ENCODE measurements at places on chromosomes 7 and 10. TPM values are rescaled to one million over a fixed set of nuclear protein-coding genes. Genes with fewer than 3 reads are reported as not detected.

The OPN1SW gene
- total RNA-seq: not detected

The CAV1 gene
- 541 TPM for total RNA-seq

The LDB1 gene
- 28.4 TPM for total RNA-seq

The CRYGN gene
- total RNA-seq: 0.25 TPM

The RBM20 gene
- total RNA-seq: under 0.01 TPM

The EMX2 gene
- 2.2 TPM for total RNA-seq

The TUBAL3 gene
- total RNA-seq: not detected

The TMEM225B gene
- total RNA-seq: 0.55 TPM

The DPYSL4 gene
- total RNA-seq: 2.3 TPM

The BEND7 gene
- 5.4 TPM for total RNA-seq

The EIF3A gene
- total RNA-seq: 175 TPM

The PCLO gene
- total RNA-seq: 4.9 TPM

The FGFR2 gene
- total RNA-seq: 0.44 TPM

The ADRB1 gene
- total RNA-seq: not detected

The UBE3C gene
- total RNA-seq: 107 TPM

The SLC13A1 gene
- not detected for total RNA-seq

The ZNF727 gene
- total RNA-seq: 0.75 TPM

The AKAP9 gene
- 56.4 TPM for total RNA-seq

The HIPK2 gene
- 7.9 TPM for total RNA-seq

The SH2B2 gene
- total RNA-seq: 2.0 TPM

The ODAD2 gene
- total RNA-seq: 3.5 TPM

The SNCG gene
- total RNA-seq: 7.5 TPM

The SPDYE9 gene
- not detected for total RNA-seq

The ITIH2 gene
- not detected for total RNA-seq

The DRGX gene
- total RNA-seq: not detected

The FAM241B gene
- 0.87 TPM for total RNA-seq

The ARHGAP21 gene
- 124 TPM for total RNA-seq

The C10orf71 gene
- total RNA-seq: not detected

The FFAR4 gene
- total RNA-seq: not detected

The TEX36 gene
- not detected for total RNA-seq

The HECW1 gene
- total RNA-seq: 0.62 TPM

The OTUD1 gene
- 4.6 TPM for total RNA-seq

The POP7 gene
- 51.5 TPM for total RNA-seq

The SLC18A3 gene
- total RNA-seq: not detected

The LAMTOR4 gene
- total RNA-seq: 91.4 TPM

The SPDYE8 gene
- total RNA-seq: not detected

The USP6NL gene
- total RNA-seq: 12.5 TPM

The PCGF6 gene
- total RNA-seq: 21.0 TPM

The CACNB2 gene
- total RNA-seq: 0.33 TPM

The SEMA4G gene
- total RNA-seq: 1.00 TPM

The METTL27 gene
- total RNA-seq: 51.5 TPM

The AFAP1L2 gene
- total RNA-seq: 0.22 TPM

The PCDH15 gene
- total RNA-seq: 0.12 TPM

The CCT6A gene
- total RNA-seq: 237 TPM

The BICC1 gene
- total RNA-seq: 23.6 TPM

The PANK1 gene
- total RNA-seq: 12.9 TPM

The POLR2J3 gene
- total RNA-seq: 20.4 TPM

The FAM13C gene
- 0.50 TPM for total RNA-seq

The IL6 gene
- 0.55 TPM for total RNA-seq

The GTPBP10 gene
- 14.9 TPM for total RNA-seq

The FKBP6 gene
- under 0.01 TPM for total RNA-seq

The WNT8B gene
- total RNA-seq: not detected

The RBM17 gene
- 54.7 TPM for total RNA-seq

The POU6F2 gene
- not detected for total RNA-seq
